ENCODE measurements at places on chromosomes 5 and 9.
A peak's percentile ranks its signal among the peaks of the same experiment; 100 is the strongest.

DNA sequence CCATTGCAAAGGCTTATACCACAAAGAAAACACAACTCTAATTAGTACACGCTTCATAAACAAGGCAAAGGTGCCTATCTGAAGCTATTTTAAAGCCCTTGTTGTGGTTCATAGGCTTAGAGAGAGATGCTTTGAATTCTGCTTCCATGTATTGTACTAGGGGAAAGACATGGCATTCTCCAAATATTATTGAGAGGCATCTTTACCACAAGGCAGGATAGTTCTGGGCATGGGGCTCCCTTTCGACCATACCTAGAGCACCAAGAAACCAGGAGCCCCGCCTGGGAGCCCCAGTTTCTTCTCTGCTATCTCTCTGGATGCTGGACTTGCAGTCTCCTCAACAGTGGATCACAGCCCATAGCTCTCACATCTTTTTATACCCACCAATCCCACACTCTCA is 93.7 kb downstream of the NFIB start:
- no peak for DNase-seq

GRCh38 chr5:176822041-176822792 is 11.9 kb downstream of the UNC5A start:
- DNase-seq = no peak

GRCh38 chr5:104793031-104793754 is 1230.6 kb upstream of the NUDT12 start:
- DNase-seq = no peak

DNA sequence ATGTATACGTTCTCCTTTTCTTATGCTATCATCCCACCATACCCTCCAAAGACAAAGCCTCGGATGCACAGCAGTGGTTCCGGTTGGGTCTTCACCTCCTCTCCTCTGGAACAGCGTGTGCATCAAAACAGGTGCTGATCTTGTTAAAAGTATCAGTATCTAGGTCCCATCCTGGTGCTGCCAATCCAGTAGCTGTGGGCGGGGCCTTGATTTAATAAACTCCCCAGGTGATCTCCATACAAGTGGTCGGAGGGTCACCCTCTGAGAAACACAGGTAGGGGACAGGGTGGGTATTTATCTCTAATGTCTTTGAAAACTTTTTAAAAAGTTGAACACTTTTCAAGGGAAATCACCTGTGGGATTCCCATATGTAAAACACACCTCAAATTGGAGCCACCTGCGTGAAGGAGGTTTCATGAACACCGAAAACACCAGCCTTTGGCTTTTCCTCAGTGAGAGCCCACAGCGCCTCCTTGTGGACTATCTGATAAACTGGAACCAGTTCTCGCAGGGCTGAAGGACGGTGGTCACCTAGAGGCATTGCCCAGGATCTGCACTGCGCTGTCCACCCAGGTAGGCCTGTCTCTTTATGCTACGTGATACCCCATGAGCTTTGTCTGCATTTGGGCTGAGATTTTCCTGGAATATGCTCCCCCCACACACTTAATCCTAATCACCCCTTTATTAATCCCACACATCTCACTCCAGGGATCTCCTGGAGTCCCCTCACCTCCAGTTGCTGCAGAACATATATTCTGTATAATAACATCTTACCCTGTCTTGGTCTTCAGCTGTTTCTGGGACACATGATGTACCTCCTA is 80.5 kb upstream of the EPB41L4B start:
- DNase-seq = no peak

DNA sequence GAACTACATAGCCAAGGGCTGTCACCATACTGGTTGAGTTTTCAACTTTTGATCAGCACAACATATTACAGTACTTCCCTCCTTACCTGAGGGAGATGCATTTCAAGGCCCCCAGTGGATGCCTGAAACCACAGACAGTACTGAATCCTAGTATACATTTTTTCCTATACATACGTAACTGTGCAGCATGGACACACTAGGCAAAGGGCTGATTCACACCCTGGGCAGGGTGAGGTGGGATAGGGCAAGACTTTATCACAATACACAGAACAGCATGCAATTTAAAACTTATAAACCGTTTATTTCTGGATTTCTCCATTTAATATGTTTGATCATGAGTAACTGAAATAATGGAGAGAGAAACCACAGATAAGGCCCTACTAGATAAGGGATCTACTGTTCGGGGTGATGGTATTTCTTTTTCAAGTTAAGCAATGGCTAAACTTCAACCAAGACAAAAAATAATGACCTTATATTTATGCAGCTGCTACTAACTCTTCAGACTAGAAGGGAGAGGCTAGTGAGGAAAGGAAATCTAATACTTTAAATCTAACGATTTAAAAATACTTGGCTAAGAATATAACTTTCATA is 186.9 kb upstream of the GNA14 start:
- DNase-seq = no peak

DNA sequence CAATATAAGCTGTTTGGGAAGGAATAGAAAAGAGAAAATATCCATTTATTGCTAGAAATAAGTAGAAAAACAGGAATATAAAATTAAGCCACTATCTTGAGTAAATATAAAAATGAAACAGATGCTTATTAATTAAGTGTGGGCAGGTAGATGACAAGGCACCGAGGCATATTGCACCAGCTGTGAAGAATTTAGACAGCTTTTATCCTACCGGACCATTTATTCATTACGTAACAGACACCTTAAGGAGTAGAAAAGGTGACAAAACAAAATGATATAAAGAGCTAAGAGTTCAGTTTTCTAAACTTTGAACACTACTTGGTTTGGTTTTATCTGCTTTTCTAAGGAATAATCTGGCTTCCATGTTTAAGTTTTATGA is 404.1 kb downstream of the PTPRD start:
- no peak for DNase-seq

- no peak for DNase-seq
Measured at GRCh38 chr9:92191801-92192200, 76.6 kb upstream of the SPTLC1 start.

DNA sequence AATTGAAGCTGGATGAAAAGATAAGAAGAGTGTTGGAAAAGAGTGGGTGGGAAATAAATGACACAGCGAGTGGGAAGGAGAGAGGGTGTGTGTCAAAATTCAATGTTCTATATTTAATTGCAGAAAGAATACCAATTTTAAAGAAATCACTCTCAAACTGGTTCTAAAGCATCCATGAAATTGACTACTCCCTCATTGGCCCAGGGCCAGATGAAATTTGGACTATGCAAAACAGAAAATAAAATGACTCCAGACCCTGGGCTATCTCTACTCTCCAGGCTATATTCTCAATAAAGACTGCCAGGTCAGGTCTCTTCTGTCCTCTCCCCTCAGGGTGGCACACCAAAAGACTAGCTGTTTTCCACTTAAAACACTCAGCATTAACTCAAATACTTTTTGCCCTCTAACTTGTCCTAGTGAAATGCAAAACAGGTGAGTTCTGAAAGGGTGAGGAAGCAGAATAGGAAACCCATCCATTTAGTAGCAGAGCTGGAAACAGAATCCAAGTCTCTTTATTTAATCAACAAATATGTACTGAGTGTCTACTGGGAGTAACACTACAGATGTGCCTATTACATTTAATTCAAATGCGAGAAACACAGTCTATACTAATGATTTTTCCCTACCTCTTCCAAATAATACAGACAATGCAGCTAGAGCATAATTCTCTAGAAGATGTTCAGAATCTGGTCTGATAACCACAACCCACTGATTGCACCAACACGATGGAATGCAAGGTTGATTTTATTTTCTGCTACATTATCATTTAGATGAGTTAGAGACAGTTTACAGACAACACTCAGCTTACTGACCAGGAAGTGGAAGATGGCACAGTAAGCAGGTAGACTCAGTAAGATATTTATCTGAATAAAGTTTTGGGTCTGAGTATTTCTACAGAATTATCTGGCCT is 42.1 kb downstream of the EFCAB9 start:
- no peak for DNase-seq

- DNase-seq = no peak
Measured at GRCh38 chr5:24497591-24498157, 147.1 kb downstream of the CDH10 start.

DNA sequence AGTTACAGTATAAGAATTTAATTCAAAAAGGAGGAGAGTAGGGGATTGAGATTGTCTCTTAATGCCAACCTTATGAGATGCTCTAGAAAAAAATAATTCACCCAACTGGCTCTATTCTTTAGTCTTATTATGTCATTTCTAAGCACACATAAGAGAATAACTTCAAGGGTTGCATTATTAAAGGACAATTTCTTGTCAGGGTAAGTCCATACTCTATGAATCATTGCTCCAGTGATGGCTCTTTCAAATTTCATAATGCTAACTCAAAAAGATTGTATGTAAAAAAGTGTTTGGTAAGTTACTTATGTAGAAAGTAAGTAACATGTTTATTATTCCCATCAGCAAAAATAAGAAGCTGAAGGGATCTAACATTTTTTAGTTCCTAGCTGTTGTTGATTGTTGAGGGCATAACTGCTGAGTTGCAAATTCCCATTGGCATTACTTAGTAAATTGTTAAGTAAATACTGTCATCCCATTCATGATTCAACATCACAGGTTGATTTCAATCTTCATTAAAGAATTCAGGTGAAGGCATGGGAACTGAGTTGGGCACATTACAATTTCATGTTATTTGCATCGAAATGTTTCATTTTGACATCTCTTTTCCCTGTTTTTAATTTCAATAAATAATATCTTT is 28.6 kb downstream of the ALDH1A1 start:
- DNase-seq = no peak

GRCh38 chr5:79001471-79001870 is 16.4 kb upstream of the ARSB start:
- no peak for DNase-seq

DNA sequence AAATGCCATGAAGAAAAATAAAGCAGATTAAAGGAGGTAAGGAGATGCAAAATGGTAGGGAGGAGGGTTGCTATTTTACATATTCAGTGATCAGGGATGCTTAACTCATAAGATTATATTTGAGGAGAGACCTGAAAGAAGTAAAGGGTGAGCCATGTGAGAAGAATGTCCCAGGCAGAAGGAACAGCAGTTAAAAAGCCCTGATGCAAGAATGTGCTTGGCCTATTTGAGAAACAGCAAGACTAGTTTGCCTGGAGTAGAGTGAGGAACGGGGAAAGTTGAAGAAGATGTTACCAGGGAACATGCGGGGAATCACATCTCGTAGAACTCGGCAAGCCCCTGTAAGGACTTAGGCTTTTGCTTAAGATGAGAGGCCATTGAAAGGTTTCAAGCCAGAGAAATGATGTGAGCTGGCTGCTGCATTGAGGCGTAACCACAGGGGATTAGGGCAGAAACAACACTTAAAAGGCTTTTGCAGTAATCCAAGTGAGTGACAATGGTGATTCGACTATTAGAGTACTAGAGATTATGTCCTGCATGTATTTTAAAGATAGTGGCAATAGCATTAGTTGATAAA is 198.7 kb downstream of the VPS13A start:
- no peak for DNase-seq

DNA sequence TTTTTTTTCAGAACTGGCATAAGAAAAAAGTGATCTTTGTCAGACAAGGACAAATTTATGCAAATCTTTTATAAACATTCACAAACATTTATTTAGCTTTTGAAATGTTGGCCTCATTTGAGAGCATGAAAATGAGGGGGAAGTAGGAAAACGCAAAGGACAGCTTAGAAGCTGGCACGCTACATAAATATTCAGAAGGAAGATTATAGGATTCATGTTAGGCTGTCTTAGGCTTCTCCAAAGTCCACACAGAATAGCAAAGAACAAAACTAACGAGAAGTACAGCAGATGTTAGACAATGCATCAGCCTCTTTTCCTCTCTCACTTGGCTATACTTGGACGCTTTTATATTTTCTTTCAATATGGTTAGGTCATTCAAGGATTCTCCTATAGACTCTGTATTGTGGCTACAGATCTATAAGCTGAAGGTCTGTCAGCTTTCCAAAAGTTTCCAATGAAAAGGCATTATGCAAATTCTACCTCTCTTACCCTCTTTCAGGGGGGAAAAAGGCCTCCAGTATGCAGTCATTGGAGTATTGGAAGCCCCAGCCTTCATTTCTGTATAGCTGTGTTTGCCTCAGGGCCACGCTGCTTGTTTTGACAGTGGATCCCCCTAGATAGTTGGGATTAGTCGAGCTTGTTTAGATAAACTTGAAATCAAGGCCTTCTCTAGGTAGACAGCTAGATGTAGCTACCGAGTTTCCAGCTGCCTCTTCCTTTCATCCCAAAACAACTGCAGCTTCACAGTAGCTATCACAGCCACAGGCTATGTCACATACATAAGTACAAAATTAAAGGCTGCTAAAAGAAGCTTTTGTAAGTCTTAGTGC is 153.0 kb downstream of the DENND1A start:
- no peak for DNase-seq

DNA sequence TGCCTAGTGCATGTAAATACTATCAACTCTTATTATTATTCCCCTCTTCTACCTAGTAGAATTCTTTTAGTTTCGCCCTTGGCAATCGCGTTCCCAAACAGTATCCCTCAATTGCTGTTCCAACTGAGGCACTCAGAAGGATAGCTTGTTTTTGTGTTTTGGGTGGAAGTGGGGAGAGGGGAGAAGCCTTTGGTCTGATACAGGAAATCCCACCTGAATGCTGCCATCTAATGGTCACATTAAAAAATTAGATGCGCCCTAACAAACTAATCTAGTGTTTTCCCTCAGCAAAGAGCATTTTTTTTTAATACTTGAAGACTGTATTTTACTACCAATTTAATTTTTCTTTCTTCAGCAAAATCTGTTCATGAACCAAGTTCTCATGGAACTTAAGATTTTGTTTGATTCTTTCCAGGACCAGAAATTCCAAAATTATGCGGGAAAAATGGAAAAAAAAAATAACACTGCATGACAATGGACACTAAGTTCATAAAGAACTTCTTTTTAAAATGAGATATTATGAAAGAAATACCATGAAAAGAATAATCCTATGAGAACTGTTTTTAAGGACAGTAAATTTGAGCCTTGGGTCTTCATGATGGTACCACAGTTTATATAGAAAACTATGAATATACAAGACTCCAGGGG is 22.2 kb upstream of the GLDC start:
- peak; percentile 20 for DNase-seq

GRCh38 chr5:18802336-18802735 is 1168.1 kb downstream of the TAF11L14 start:
- no peak for DNase-seq

DNA sequence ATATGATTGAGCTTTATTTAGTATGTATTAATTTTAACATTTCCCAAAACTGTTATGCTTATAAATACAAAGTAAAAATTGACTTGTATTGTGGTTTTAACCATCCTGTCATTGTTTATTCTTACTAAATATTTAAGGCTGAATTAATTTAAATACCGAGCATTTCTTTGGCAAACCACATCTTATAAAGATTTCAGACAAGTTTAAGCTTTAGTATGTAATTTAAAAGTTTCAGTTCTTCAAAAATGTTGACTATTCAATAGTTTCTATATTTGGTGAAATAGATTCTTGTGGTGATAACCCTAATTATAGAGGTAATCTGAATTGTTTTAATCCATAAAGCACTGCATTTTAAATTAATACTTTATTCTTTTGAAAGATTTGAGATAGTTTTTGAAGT is 65.5 kb downstream of the CCNH start:
- no peak for DNase-seq
